ENCODE measurements at places on chromosomes 16 and 17.
A peak's percentile ranks its signal among the peaks of the same experiment; 100 is the strongest.

DNA sequence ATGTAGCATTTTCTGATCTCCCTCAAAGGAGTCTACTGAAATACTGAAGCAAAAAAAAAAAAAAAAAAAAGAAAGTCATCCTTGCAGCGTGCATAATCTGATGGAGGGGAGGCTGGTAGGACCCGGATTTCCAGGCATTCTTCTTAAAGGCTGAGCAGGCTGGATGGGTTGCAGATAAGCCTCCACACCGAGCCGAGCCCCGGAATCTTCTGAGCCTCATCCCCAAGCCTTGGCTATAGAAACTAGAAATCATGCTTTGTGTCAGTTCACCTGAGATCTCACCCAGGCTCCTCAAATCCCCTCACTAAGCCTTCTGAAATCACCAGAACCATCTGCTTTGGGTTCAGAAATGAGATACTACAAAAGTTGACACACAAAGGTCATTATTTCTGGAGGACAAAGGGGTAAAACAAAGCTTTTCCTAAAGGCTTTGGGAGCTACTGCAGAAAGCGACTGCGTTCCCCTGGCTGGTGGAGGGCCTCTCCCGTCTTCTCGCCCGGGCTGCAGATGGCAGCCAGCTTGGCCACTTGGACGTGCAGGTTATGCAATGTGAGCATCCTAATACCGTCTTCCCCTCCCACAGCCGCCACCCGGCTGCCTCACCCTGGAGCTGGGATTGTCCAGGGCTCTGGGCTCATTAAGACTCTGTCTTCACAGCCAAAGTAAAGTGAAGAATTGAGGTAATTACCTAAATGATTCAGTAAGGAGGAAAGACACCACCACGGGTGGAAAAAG lies 4.7 kb upstream of the CACNG4 start:
- no peak for DNase-seq

- no peak for DNase-seq
Observed at GRCh38 chr17:48378238-48378637, 51.8 kb downstream of the SKAP1 start.

DNA sequence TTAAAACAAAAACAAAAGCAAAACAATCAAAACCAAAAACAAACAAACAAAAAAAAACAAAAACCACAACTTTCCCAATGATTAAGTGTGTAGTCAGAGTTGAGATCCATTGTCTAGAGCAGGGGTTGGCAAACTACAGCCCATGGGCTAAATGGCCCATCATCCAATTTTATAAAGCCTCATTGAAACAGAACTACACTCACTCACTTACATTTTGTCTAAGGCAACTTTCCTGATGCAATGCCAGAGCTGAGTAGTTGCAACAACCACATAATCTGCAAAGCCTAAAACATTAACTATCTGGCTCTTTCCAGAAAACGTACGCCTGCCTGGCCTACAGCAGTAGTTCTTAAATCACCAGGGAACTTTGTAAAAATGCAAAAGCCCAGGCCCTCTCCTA lies 124.1 kb downstream of the SOX9 start:
- no peak for DNase-seq

- no peak for DNase-seq
Observed at GRCh38 chr17:13920413-13920812, 148.9 kb upstream of the COX10 start.

- no peak for DNase-seq
Observed at GRCh38 chr17:5561736-5562571, 22.4 kb downstream of the NLRP1 start.

DNA sequence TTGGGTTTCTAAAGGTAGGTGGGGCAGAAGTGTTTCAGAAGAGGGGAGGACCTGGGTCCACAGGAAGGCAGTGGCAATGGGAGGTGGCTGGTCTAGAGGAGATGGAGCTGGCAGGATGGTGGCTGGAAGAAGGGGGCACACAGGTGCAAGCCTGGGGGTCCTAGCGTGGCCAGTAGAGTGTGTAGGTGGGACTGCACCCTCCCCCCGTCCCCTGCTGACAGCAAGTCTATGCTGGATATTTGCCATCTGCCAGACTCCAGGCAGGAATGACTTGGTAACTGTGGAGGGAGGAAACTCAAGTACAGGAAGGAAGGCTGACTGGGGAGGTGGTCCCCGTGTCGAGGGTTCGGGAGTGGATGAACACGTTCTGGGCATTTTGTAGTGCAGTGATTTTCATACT lies 8.6 kb downstream of the MED9 start:
- DNase-seq, result no peak

DNA sequence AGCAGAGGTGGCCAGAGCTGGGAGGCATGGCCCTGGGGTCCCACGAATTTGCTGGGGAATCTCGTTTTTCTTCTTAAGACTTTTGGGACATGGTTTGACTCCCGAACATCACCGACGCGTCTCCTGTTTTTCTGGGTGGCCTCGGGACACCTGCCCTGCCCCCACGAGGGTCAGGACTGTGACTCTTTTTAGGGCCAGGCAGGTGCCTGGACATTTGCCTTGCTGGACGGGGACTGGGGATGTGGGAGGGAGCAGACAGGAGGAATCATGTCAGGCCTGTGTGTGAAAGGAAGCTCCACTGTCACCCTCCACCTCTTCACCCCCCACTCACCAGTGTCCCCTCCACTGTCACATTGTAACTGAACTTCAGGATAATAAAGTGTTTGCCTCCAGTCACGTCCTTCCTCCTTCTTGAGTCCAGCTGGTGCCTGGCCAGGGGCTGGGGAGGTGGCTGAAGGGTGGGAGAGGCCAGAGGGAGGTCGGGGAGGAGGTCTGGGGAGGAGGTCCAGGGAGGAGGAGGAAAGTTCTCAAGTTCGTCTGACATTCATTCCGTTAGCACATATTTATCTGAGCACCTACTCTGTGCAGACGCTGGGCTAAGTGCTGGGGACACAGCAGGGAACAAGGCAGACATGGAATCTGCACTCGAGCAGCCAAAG lies 2.3 kb downstream of the CSF3 start:
- no peak for DNase-seq

- DNase-seq, result no peak
Observed at GRCh38 chr16:79272141-79272577, 328.4 kb downstream of the MAF start.

DNA sequence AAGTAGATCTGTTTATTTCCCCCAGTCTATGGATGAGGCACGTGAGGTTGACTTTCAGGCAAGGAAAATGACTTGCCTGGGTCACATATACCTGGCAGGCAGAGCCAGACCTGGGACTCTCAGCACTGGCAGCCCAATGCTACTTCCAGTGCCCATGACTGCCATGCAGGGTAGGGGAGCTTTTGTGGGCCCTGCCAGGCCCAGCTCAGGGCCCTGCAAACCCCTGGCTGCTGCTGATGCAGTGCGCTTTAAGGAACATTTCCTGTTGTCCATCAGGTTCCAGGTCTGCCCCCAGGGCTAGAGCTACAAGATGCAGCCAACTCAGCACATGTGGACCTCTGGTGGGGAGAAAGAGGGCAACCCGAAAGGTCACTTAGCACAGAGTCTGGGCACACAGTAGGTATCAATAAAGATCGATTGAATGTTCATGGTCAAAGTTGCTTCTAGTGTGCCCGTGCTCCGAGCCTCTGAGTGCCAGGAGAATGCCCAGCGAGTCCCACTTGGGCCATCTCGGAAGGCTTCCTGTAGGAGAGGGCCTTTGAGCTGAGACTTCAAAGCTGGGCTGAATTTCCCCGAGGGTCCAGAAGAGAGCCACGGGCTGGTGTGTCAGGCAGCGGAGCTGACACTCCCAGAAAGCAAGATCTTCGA lies 513 bp upstream of the TBX21 start:
- DNase-seq, result no peak

- DNase-seq, result peak; percentile 45
Observed at GRCh38 chr17:700504-701094, 14.0 kb downstream of the VPS53 start.

Data from small intestine (tissue), 16 donors.